Colonic mucosa (tissue), 4 donors: ENCODE measurements at places on chromosomes 6 and 20. TPM values are rescaled to one million over a fixed set of nuclear protein-coding genes. Genes with fewer than 3 reads are reported as not detected.

- no peak for DNase-seq
These were observed 192.6 kb upstream of the RAB32 start for GRCh38 chr6:146351018-146351417.

- no peak for DNase-seq
These were observed 5.4 kb downstream of the CITED2 start for GRCh38 chr6:139369068-139369467.

- no peak for DNase-seq
These were observed 294.4 kb downstream of the KCNQ5 start for GRCh38 chr6:72916298-72916697.

GRCh38 chr6:38974389-38975151 lies 74.0 kb upstream of the GLP1R start:
- DNase-seq = no peak

- peak; percentile 57 for DNase-seq
These were observed 690 bp downstream of the IFNGR1 start for GRCh38 chr6:137218473-137218916.

GRCh38 chr6:161216616-161217205 lies 57.1 kb downstream of the AGPAT4 start:
- DNase-seq = no peak

GRCh38 chr6:45626087-45626891 lies 248.6 kb upstream of the SUPT3H start:
- no peak for DNase-seq

- DNase-seq = no peak
These were observed 830.9 kb upstream of the GJE1 start for GRCh38 chr6:141301779-141302178.

- DNase-seq = no peak
These were observed 79.7 kb downstream of the EDN1 start for GRCh38 chr6:12369781-12370262.

GRCh38 chr6:128511506-128511905 lies 8.9 kb downstream of the PTPRK start:
- DNase-seq = no peak

DNA sequence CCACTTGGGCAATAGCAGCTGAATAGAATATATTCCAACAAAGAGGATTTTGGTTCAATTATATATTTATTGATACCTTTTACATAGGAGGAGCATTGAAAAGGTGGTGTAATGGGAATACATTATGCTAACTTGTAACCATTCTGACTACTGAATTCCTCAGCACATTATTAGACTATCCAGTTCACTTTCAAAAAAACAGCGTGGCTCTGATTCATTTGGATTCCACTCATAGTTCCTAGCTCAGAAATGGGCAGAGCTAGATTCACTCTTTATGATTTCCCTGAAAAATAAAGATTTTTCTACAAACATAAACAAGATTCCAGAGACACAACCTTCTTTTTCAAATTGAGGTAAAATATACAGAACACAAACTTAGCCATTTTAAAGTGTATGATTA lies 9.2 kb upstream of the TRERF1 start:
- DNase-seq = no peak

GRCh38 chr6:83071023-83071422 lies 3.6 kb downstream of the DOP1A start:
- DNase-seq = no peak

- no peak for DNase-seq
These were observed 292.8 kb downstream of the FRK start for GRCh38 chr6:115767931-115768330.

DNA sequence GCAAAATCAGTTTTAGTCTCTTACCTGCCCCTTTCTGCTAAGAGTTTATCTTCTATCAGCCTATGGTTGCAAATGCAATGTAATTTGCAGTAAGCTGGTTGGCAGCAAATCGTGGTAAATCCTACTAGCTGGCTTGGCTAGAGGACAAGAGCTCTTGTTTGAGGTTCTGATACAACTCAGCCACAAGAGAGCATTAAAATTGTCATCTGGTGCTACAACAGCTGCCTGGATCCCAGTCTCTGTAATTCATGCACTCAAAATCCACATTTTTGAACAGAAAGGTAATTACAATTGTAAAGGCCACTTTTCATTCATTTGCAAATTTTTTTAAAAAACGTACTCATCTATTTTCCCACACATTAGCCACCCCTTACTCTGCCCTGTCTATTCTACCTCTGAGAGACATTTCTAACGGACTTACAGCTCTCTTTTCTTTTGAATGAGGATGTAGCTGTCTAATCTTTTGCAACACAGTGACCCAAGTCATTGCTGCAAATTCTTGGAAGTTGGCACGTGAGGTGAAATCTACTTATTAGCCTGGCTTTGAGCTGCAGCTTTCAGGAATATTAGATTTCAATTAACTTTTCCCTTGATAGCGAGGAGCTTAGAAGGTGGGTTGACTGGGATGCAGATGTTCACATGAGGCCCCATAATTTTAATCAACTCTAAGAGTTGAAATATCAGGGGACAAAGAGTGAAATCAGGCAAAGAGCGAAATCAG lies 54.0 kb upstream of the FAM184A start:
- DNase-seq = no peak

GRCh38 chr6:145670311-145670710 lies 65.0 kb downstream of the EPM2A start:
- no peak for DNase-seq

DNA sequence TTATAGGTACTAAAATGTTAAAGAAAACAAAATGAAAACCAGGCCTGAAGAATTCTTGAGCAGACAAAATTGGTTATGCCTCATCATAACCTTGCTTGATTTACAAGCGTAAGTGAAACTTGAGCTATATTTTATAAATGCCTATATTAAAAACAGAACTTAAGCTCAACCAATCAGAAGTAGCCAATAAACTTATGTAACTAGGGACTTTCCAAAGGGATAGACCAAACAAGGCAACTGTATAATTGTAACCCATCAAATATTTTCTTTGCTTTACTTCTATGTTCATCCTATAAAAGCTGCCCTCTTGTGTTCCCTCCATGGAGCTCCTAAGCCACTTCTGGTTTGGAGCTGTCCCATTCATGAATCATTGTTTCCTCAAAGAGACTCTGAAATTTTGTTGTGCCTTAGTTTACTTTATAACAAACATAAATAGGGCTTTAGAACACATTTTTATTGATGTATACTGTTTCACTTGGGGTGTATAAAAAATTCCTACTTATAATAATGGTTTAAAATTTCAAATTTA lies 101.6 kb upstream of the CARMIL1 start:
- DNase-seq = no peak

DNA sequence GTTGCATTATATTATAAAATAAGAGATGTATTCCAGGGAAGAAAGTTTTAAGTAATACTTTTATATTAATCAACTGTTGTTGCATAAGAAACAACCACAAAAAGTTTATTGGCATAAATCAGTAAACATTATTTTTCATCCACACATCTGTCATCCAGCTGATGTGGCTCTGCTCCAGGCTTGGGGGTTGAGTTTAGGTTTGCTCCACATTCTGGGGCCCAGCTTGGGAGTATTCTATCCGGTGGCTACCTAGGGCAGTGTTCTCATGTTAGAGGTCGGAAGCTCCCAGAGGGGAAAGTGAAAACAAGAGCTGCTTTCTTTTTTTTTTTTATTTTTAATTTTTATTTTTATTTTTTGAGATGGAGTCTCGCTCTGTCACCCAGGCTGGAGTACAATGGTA lies 728.4 kb upstream of the FLRT3 start:
- DNase-seq = no peak

- no peak for DNase-seq
These were observed 63.0 kb downstream of the GPX5 start for GRCh38 chr6:28588666-28589065.

DNA sequence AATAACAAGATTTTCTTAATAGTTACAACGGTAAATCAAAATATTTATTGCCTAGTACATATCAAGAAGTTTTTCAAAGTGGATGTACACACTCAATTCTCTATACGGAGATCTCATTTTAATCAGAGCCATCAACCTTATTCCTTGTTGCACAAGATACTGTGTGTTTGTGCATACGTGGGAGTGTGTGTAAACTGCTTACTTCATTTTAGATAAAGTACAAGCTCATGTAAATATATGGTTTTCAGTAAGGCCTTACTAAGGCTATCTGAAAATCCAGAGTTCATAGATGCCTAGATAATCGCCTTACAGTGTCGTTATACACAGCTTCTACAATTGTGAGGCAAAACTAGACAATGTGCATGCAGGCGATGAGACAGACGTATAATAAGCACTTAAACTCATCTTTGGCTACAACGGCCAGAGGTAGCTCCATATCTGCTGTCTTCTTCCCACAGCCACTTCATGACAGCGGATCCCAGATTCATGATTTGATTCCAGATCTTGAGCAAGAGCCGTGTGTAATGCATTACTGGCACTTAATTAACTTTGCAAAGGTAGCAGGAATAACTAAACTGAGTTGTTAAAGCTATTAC lies 2.5 kb downstream of the PERP start:
- DNase-seq = no peak

DNA sequence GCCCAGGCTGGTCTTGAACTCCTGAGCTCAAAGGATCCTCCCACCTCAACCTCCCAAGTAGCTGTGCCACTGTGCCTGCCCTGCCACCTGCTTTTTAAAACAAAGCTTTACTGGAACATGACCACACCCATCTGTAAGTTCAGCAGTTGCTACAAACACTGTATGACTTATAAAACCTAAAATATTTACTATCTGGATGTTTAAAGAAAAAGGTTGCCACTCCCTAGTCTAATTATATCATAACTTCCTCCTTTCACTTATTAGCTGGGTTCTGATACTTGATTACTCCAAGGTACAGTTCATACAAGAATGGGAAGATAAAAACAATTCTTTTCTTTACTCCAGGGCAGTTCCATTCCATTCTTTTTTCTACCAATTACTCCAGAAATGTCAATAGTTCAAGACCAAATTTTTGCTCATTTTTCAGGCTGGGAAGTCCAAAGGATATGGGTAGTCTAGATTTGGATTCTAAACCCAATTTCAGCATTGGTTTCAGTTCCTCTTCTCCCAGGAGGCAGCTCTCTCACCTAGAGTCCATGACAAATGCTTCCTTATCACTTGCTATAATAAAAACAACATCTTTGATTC lies 63.1 kb downstream of the SEC63 start:
- DNase-seq = peak; percentile 64

DNA sequence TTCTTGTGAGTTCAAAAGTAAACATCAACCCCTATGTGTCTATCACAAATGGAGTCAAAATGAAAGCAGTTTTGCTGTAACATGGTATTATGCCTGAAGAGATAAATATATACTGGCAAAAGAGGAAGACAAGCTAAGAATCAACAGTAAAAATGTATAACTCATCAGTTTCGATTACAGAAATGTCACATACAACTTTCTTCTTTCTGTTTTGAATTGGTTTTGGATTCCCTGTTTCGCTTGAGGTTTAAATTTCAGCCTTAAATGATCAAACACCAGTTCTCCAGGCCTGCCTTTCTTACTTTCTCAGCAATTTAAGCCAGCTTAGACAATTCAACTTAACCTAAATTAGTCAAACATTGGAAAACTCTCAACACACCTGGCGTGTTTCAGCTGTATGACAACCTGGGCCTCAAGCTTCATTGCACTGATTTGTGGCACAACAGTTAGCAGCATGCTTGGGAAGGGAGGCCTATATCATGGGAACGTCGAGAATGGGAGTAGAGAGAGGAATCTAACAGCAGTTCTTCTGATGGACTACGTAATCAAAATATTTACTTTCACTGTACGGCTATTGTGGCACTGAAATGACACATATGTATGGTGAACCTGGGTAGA lies 51.9 kb upstream of the MARCKS start:
- DNase-seq = no peak

- no peak for DNase-seq
These were observed 106.9 kb upstream of the CCDC28A start for GRCh38 chr6:138666636-138667035.

- DNase-seq = no peak
These were observed 119.9 kb downstream of the SULF2 start for GRCh38 chr20:47665221-47665991.

DNA sequence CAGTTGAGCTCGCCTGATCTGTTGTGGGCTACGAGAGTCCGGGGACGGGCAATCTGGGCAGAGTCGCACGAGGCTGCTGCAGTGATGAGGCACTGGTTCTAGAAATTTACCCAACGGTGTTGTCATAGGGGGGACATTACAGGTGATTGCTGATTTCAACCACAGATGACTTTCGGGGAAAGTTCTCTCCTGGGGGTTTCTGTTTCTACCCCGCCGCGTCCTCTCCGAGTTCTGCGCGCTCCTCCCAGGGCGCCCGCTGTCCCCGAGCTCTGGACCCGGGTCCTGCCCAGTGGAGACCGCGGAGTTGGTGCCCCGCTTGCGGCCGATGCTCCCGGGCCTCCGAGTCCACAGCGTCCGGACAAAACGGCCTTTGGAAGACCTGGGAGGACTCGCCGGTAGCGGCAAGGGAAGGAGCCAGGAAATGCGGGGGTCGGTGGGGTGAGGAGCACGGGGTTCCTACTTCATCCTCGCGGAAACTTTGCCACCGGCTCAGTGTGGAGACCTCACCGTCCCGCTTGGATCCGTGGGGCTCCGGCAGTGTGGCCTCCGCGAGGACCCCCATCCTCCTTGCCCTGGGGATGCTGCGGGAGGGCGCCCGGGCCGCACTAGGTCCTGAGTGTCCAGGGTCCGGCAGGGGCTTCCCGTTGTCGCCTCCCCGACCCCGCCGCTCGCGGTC lies 12.3 kb upstream of the RAET1L start:
- no peak for DNase-seq

DNA sequence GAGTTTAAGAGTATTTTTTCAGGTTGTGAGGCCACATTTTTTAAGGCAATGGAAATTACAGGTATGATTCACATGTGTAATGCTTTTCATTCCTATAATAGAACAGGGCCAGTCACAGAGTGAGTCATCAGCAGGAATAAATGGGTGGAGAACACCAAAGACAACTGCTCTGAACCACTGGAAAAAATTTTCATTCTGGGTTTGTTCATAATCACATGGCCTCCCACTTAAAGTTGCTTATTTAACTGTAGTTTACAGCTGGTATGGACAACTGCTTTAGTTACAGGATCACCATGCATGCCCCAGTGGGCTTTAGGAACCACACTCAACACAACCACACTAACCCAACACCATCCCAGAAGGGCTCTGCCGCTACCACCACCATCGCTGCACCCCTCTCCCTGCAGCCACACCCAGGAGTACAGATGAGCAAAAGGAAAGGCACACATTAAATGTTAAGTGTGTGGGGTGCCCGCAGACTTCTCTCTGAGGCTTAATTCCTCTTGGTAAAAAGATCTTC lies 107.0 kb upstream of the DST start:
- DNase-seq = no peak

Gene MACROD2
- total RNA-seq = 3.2 TPM

Gene PFDN4
- 18.7 TPM for total RNA-seq

Gene TMC2
- total RNA-seq = 0.25 TPM

Gene CST2
- not detected for total RNA-seq

Gene HLA-DMB
- 6.7 TPM for total RNA-seq

Gene FAM162B
- total RNA-seq = 0.57 TPM

Gene PANK2
- total RNA-seq = 29.7 TPM

Gene PRDM13
- not detected for total RNA-seq

Gene BANF2
- not detected for total RNA-seq

Gene TAAR6
- not detected for total RNA-seq

Gene PRL
- total RNA-seq = not detected

Gene SLC22A16
- total RNA-seq = not detected

Gene PLCB4
- total RNA-seq = 39.5 TPM

Gene CCN6
- total RNA-seq = not detected

Gene SLC17A1
- not detected for total RNA-seq
